Endothelial cell (in vitro differentiated cells): ENCODE measurements at places on chromosomes 5 and 9.

GRCh38 chr9:738209-738915, 103.1 kb upstream of the DMRT1 start:
- DNase-seq, result no peak

DNA sequence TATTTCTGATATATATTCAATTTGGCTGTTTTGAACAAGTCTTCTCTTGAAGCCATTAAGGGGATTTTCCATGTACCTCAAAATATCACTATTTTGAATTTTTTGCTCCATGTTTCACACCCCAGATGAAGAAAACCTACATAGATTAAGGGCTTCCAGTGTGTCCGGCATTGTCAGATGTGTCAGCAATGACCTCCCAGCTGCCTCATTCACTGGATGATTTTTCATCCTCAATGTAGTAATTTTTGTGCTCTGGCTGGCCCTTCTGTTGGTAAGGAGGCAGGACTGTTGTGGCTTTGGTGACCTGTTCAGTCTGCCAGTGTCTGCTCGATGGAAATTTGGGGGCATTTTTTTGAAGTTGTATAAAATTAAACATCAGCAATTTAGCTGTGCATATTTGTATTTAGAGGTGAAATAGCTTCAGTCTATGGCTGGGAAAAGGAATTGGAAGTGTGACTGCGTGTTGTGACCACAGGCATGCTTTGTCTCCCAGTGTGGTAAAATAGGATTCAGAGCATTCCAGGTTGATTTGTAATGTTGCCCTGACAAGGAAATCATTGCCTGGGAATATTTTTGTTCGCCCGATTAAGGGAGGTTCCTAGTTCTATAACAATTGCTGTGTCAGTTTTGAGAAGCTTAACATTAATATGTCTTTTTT, 312.4 kb downstream of the ARHGEF28 start:
- DNase-seq, result no peak

DNA sequence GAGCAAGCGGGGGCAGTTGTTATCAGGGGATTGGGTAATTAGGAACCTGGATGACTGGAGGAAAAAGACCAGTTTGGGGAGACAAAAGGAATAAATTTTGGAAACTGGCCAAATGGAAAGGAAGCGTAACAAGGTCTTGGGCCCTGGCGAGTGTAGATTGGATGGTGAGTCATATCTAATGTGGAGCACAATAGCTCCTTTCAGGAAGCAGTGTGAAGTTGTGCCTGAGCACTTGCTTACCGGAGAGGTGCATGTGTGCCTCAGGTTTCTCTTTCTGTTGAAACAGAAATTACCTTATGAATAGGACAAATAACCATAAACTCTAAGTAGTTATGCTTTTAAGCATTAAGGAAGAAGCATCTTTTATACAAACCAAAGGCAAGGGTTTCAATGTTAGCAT, 176.4 kb downstream of the KIF4B start:
- DNase-seq, result no peak

- DNase-seq, result no peak
Measured at GRCh38 chr9:128246471-128246870, 29.3 kb downstream of the GOLGA2 start.

DNA sequence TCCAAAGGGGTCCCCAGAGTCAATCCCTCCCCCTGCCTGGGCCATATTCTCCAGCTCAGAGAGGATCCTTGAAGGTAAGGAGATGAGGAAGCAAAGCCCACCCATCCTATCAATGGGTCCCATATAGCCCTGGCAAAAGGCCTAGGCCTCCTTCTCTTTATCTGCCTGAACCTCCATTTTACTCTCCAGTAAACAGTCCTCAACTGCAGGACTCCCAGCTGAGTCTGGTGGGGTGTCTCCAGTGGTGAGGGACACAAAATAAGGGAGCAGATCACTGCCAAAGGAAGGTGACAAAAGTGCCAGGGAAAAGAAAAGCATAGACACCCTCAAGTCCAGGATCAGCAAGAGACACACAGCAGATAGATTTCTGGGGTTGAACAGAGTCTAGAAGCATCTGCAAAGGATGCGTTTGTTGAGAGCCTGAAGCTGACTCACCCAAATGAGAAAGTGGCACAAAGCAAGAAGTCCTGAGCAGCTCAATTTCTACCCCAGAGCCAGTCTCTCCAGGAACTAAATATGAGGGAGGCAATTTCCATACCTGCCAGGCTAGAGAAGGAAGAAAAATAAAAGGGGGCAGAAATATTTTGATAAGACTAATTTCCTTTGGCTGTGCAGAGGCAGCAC, 2.7 kb upstream of the EBF1 start:
- no peak for DNase-seq
